ENCODE measurements at places on chromosomes 1 and 21. TPM values are rescaled to one million over a fixed set of nuclear protein-coding genes. Genes with fewer than 3 reads are reported as not detected.

Gene RPTN
- total RNA-seq: not detected

DNA sequence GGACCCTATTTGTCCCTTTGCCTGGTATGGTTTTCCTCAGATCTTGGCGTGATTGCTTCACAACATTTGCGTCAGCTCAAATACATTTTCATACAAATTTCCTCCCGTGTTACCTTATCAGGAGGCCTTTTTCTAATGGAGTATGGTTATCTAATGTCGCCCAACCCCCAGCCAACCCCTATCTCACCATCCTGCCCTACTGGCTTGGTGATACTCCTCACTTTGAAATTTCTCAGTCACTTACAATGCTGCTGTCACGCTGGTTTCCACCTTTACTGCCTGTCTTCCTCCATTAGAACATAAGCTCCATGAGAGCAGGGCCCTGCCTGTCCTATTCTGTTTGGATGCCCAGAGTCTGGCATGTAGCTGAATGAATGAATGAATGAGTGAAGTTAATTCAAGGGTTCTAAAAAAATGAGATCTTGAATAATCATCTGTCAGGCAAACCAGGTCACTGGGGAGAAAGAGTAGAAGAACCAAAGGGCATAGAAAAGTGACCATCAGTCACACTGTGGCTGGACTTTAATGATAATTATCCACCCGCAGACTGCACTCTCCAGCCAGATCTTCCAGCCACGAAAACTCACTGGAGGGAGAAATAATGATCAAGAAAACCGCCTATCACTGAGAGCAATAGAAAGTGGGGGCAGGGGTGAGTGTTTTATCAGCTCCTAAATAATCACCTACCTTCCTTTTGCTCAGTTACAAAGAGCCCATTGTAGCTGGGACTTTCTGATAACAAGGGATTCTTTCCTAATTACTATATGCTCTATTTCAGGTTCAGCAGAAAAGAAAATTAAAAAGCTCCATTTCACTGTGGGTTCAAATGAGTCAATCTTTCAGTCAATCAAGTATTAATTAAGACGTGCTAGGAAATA, 21.3 kb downstream of the KIAA0040 start:
- no peak overlapping the region for H3K4me3 ChIP-seq
- no peaks in the 10 kb centered on the region for H3K27me3 ChIP-seq
- H3K27ac ChIP-seq: no peak overlapping the region
- DNase-seq: no peak
- peaks cover 13% of the 10 kb centered on the region for H3K4me1 ChIP-seq
- H3K36me3 ChIP-seq: no peaks in the 10 kb centered on the region

Gene DCDC2B
- not detected for total RNA-seq

DNA sequence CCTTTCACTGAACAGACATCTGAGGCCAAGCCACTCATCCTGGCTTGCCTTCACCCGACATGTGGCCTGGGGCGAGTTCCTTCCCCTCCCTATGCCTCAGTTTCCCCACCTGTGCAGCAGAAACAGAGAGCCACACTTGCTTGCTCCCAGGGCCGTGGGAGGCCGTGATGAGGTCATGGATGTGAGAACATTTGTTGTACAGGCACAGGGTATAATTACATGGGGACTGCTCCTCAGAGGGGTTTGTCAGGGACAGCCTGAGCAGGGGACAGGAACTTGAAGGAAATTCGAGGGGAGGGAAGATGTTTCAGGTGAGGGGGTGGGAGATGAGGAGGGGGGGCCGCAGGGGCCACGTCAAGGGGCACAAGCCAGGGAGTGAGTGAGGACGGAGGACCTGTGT, 56.1 kb downstream of the ALPL start:
- no peak for DNase-seq
- H3K27me3 ChIP-seq: no peaks in the 10 kb centered on the region
- H3K4me1 ChIP-seq: no peaks in the 10 kb centered on the region
- no peak overlapping the region for H3K4me3 ChIP-seq

DNA sequence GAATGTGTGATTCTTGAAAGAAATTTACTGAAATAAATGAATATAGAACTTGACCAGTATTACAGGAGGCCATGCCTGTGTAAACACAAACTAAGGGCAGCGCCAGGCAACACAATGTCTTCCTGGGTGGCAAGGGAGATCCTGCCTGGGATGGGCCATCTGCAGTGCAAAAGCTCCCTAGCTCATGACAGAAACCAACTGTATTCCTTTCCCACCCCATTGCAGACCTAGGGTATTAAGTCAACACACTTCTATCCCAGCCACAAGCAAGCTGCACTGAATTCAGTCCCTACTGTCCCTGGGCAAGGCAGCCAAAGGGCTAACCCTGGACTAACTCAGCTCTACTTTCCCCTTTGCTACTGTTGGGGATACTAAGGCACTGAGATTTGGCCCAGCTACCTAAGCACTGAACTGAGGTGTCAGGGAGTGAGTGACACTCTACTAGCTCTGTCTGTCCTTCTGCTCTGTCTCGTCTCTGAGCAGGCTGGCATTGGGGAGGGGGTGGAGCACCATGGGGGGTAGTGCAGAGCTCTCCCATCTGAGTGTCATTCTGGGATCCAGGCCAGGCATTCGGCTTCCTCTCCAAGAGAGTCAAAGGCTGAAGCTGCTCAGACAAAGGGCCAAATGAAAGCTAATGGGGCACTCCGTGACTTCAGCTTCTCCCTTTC, 2.5 kb downstream of the INKA2 start:
- H3K27me3 ChIP-seq: no peaks in the 10 kb centered on the region
- H3K27ac ChIP-seq: peak overlapping the region; percentile 94
- no peak for DNase-seq
- H3K36me3 ChIP-seq: no peaks in the 10 kb centered on the region
- no peak overlapping the region for H3K4me3 ChIP-seq

Gene MAP1LC3C
- total RNA-seq: 9.0 TPM

Gene PGLYRP3
- total RNA-seq: not detected

DNA sequence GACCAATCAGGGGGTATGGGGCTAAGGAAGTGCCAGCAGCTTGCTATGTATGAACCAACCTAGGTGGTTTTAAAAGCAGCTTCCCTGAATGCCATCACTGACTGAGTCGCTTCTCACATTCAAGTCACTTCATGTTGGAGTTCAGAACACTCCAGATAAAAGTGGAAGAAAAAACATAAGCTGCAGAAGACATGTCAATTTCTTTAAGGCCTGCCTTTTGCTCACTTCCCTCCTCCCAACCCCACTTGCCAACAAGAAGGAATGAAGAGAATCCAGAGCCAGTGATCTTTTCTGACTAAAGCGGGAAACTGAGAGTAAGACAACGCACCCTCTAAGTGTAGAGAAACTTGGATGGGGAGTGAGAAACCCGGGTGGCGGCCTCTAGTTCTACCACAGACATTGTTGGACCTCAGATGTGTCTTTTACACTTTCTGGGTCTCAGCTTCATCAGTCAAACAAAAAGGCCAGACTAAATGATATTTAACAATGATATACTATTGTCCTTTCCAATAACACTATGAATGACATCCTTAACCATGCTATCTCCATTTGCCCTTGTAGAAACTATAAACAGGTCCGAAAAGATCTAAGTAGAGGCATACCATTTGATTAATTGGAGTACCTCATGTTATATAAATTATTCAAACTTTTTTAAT, 54.1 kb downstream of the LUZP1 start:
- no peak for DNase-seq
- H3K36me3 ChIP-seq: no peaks in the 10 kb centered on the region
- H3K27ac ChIP-seq: peak overlapping the region; percentile 74

- H3K4me1 ChIP-seq: no peaks in the 10 kb centered on the region
- no peak overlapping the region for H3K4me3 ChIP-seq
- no peaks in the 10 kb centered on the region for H3K36me3 ChIP-seq
- no peaks in the 10 kb centered on the region for H3K27me3 ChIP-seq
- DNase-seq: peak; percentile 61
Measured at GRCh38 chr1:15994590-15995351, 9.3 kb upstream of the SRARP start.

DNA sequence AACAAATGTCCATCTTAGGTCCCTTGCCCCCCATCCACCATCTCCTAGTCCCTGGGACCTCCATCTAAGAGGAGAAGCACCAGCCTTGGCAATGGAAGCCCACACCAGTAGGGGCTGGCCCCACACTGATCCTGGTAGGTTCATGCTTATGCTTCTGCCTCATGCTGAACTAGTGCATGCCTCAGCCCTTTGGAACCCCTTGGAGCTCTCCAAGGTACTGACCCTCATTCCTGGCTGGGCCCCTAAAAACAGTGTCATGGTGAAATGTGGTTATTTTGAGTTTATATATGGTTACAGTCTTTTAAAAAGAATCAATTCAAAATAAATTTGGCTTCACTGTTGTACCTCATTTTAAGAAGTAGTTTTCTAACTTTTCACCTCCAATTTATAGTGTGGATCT, 108.3 kb downstream of the HIVEP3 start:
- H3K27ac ChIP-seq: no peak overlapping the region
- H3K4me3 ChIP-seq: no peak overlapping the region
- DNase-seq: no peak

DNA sequence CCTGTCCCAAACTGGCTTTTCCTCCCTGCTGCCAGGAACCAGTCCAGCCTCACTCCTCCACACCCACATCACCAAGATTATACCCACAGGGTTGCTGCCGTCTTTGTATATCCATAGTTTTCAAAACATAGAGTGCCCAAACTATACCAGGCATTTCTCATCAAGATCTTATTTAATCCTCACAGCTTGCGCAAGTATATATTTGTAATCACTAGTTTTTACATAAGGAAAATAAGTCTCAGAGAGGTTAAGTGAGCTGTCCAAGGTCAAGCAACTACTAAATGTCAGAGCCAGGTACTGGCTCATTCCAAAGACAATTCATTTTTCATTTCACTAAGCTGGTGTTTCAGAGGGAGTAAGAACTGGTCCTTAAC, 34.9 kb upstream of the ZNF362 start:
- H3K27ac ChIP-seq: no peak overlapping the region
- no peaks in the 10 kb centered on the region for H3K4me1 ChIP-seq
- no peaks in the 10 kb centered on the region for H3K36me3 ChIP-seq
- no peak for DNase-seq
- H3K4me3 ChIP-seq: no peak overlapping the region
- no peaks in the 10 kb centered on the region for H3K27me3 ChIP-seq

DNA sequence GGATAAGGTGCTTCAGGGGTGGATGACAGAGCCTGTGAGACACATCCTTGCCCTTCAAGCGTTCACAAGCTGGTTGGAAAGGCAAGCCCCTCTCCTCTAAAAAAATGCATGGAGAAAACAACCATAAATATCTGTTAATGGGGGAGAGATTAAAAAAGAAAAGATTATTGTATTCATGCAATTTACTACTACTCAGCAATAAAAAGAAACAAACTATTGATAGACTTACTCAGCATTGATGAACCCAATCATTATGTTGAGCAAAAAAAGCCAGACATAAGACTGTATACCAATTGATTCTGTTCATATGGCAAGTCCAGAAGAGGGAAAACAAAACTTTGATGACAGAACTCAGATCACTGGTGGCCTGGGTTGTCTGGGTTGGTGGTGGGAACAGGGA, 138.7 kb upstream of the IRF2BP2 start:
- no peaks in the 10 kb centered on the region for H3K4me1 ChIP-seq
- no peak overlapping the region for H3K27ac ChIP-seq
- H3K4me3 ChIP-seq: no peak overlapping the region
- no peak for DNase-seq

Gene CYP4A11
- total RNA-seq: 0.30 TPM

- H3K36me3 ChIP-seq: no peaks in the 10 kb centered on the region
- H3K4me1 ChIP-seq: no peaks in the 10 kb centered on the region
- H3K4me3 ChIP-seq: no peak overlapping the region
- H3K27me3 ChIP-seq: no peaks in the 10 kb centered on the region
- DNase-seq: no peak
Measured at GRCh38 chr1:192913683-192914082, 104.8 kb downstream of the RGS2 start.

Data from tibial nerve (tissue), 4 donors.